ENCODE measurements at places on chromosomes 7 and 10.

GRCh38 chr7:35968140-35968940 is 167.5 kb downstream of the SEPTIN7 start:
- H3K27me3 ChIP-seq = peaks cover 16% of the 10 kb centered on the region
- no peaks in the 10 kb centered on the region for H3K36me3 ChIP-seq
- no peaks in the 10 kb centered on the region for H3K4me1 ChIP-seq
- H3K27ac ChIP-seq = no peak overlapping the region
- no peak overlapping the region for H3K4me3 ChIP-seq

- no peaks in the 10 kb centered on the region for H3K4me1 ChIP-seq
- DNase-seq = no peak
- H3K4me3 ChIP-seq = no peak overlapping the region
- H3K27ac ChIP-seq = no peak overlapping the region
- H3K27me3 ChIP-seq = peaks cover 3% of the 10 kb centered on the region
These were observed 107.4 kb upstream of the FAM204A start for GRCh38 chr10:118449521-118449920.

- DNase-seq = no peak
- no peak overlapping the region for H3K4me3 ChIP-seq
- H3K4me1 ChIP-seq = no peaks in the 10 kb centered on the region
- no peaks in the 10 kb centered on the region for H3K36me3 ChIP-seq
- H3K27ac ChIP-seq = no peak overlapping the region
- H3K27me3 ChIP-seq = no peaks in the 10 kb centered on the region
These were observed 46.1 kb upstream of the GRB10 start for GRCh38 chr7:50828801-50829200.

DNA sequence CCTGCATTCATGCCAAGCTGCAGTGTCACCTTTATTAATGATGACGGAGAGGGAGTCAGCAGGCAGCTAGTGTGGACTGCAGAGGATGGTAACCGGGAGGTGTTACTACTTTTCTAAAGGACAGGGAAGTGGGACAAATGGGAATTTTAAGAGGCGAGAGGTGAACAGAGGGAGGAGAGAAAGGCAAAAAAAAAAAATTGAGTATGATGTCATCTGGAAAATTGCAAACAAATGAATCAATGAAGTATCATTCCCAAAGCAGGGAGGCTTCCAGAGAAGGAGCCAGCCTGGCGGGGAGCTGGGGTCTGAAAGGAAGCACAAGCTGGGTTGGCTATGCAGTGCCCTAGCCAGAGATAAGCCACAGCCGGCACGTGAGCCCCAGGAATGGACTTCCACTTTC is 12.9 kb downstream of the FRG2B start:
- H3K36me3 ChIP-seq = no peaks in the 10 kb centered on the region
- H3K27me3 ChIP-seq = no peaks in the 10 kb centered on the region
- no peak for DNase-seq

GRCh38 chr7:109094-109493 is 83.3 kb upstream of the FAM20C start:
- no peak overlapping the region for H3K4me3 ChIP-seq
- H3K4me1 ChIP-seq = no peaks in the 10 kb centered on the region
- no peaks in the 10 kb centered on the region for H3K36me3 ChIP-seq
- H3K27ac ChIP-seq = no peak overlapping the region
- H3K27me3 ChIP-seq = peaks cover 7% of the 10 kb centered on the region
- DNase-seq = no peak

- H3K27ac ChIP-seq = no peak overlapping the region
- no peaks in the 10 kb centered on the region for H3K36me3 ChIP-seq
- H3K4me3 ChIP-seq = no peak overlapping the region
- no peaks in the 10 kb centered on the region for H3K4me1 ChIP-seq
- DNase-seq = no peak
- H3K27me3 ChIP-seq = no peaks in the 10 kb centered on the region
These were observed 509.8 kb downstream of the SUGCT start for GRCh38 chr7:40644454-40645188.

DNA sequence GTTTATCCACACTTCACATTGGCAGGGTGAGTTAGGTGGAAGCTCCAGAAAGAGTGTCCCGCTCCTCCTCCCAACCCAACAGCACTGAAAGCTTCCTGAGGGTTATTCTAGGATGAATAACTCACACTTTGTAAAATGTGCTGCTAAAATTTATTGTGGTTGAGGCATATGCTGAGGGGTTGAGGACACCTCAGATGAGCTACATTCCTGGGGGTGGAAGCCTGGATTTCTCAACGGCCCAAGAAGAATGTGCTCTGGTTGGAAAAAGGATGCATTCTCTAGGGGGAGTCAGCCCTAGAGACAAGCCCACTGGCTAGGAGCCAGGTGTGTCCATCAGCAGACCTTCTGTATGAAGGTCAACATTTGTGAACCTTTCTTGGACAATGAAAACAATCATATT is 91.5 kb upstream of the PDE1C start:
- no peaks in the 10 kb centered on the region for H3K36me3 ChIP-seq
- no peak for DNase-seq
- no peaks in the 10 kb centered on the region for H3K27me3 ChIP-seq
- no peak overlapping the region for H3K4me3 ChIP-seq
- no peak overlapping the region for H3K27ac ChIP-seq

All from CD4-positive, CD25-positive, alpha-beta regulatory T cell (primary cell).